ENCODE measurements at places on chromosomes 16 and 17.

- DNase-seq: no peak
Measured at GRCh38 chr17:1762233-1762900, 507 bp downstream of the SERPINF1 start.

- DNase-seq: no peak
Measured at GRCh38 chr16:353404-354290, 1.1 kb upstream of the AXIN1 start.

DNA sequence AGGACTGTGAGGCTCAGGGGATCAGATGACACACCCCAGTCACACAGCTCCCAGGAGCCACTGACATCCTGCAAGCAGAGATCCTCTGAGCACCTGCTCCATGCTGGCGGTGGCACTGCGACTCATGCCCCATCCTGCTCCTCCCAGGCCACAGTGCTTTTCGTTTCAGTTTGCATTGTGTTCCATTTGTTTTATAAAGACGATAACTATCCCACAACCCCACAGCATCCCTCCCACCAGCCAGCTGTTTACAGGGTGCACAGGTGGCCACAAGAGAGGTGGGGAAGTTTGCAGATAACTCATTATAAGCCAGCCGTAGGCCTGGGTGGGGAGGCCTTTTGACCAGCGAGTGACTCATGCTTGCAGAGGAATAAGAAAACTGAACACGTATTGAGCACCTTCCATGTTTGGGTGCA, 28.2 kb downstream of the BCO1 start:
- DNase-seq: no peak

GRCh38 chr16:927931-928330, 42.9 kb downstream of the LMF1 start:
- no peak for DNase-seq

DNA sequence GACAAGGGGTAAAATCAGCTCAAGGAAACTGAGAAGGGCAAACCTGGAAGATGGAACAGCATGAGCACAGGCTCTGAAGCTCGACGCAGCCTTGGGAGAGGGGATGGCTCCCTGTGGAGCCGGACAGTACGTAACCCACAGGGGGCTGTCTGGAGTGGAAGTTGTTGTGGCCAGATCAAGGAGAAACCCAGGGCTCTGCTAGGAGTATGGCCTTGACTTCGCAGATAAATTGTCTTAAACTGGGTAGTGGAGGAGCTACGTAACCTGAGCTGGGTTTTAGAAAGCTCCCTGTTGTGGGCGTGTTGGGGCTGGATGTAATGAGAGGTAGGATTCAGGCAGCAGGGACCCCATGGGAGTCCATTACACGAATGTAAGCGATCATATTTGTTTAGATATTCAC, 25.5 kb upstream of the AXIN2 start:
- no peak for DNase-seq

DNA sequence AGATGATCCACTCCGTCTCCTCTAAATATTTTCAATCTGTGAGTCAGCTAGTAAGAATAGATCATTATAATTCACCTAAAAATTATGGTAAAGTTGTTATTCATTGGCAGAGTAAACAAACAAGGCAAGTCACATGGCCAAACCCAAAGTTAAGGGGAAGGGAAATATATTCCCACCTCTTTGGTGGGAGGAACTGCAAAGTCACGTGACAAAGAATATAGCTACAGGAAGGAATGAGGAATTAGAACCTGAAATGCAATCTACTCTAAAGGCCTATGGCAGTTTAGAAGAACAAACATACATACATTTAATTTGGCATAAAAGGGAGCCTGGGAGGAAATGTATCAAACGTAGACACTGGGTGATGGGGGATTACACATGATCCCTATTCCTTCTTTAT, 48.9 kb downstream of the NOG start:
- DNase-seq: no peak

GRCh38 chr16:21150375-21151001, at the start of gene DNAH3:
DNAH3 (minus strand) TSS chr16:21150846; CDS start chr16:21150319, 527 bp downstream.
- no peak for DNase-seq

Data from activated CD4-positive, CD25-positive, alpha-beta regulatory T cell (primary cell).